ENCODE measurements at places on chromosomes 1 and 21.

- no peak for DNase-seq
These were observed 30.2 kb upstream of the NEK2 start for GRCh38 chr1:211705467-211706091.

DNA sequence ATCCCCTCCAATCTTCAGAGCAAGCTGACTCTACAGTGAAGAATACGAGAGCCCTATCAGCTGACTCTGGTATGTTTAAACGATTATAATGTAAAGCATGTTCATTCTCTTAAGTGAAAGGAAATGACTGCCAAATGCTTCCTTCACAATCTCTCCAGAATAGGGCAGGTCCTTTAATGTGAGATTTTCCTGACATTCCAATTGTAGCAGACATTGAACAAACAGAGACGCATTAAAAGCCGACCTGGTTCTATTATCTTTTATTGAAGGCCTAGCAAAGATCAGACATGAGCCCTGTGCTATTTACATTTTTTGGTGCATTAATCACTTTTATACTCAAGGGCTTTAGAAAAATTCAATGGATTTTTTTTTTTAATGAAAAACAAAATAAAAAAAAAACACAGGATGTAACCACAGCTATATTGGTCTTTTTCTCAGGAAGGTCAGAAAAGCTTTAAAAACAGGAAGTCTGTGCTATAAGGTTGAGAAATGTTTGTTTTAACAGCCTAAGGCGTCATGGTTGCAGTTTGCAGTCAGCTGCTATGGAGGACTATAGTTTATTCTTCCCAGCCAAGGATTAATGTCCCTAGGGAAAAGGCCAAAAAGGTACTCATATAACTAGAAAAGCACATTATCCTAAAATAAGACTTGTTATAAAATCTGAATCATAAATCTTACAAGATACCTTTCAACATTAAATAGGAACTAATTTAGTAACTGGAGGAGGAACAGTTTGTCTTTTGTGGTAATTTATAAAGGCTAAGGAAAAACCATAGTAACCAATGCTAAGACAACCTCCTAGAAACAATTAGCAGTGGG lies 104.8 kb downstream of the RERE start:
- DNase-seq: no peak

DNA sequence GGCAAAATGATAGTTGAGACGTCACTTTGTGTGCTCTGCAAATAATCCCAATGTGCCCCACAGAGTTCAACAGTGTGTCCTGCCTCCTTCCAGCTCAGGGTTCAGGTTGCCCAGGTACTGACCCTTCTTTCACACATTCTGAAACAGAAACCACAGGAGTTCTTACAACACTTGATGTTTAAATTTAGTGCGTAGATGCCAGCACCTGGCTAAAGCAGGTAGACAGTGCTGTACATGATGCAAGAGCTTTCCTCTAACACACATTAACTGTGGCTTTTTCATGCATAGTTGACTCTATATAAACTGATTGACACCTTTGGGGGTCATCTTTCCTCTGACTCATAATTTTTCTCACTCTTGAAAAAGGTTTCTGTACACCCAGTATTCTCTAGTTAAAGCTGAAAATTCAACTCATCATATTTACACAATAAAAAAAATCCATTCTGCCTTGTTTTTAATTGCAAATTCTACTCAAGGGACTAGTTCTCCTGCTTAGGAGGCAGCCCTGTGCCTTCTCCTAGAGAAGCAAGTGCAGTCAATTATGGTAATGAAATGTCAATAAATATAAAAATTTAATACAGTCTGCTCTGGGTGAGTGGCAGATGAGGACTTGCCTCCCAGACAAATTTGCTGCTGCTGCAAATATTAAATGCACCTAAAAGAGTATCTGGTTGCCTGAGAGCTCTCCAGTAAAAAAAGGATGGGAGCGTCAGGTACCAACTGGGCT lies 91.4 kb downstream of the NR5A2 start:
- DNase-seq: no peak

DNA sequence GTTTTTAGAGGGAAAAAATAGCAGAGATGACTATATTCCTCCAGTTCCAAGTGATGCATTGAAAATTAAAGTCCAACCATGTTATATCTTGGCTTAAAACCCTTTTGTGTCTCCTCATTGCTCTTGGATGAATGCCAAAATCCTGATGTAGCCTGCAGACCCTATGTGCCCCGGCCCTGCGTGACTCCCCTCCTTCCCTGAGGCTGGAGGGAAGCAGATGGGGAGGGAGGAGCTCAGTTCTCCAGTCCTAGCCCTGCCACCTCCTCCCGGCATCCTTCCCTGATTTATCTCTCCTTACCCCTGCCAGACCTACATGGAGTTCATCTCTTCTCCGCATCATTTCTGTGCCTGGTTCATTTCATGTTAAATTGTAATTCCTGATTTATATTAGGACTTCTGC lies 397.4 kb downstream of the PTPRU start:
- DNase-seq: no peak

GRCh38 chr1:198320759-198321158 lies 164.0 kb downstream of the NEK7 start:
- DNase-seq: no peak

DNA sequence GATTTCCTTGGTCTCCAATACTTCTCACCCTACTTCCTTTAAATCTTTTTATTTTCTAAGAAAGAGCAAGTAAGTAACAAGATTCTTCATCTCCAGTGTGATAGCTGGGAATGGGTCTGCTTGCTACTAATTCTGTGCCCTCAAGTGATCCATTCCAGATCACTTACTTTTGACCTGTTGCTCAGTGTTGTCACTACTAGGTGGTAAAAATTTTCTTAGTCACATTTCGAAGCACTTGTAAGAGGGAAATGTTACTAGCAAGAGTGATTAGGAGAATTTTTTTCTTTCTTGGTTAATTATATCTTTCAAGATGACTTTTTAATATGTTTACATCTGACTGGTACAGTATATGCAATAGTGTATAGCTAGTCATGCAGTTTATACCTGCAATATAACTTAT lies 2.2 kb downstream of the UBAP2L start:
- DNase-seq: no peak

- no peak for DNase-seq
These were observed 688 bp upstream of the CHD5 start for GRCh38 chr1:6180707-6181311.

GRCh38 chr1:33608825-33609400 lies 136.5 kb downstream of the ZSCAN20 start:
- DNase-seq: no peak

- DNase-seq: no peak
These were observed 26.5 kb upstream of the KCNQ4 start for GRCh38 chr1:40757084-40757483.

- no peak for DNase-seq
These were observed 237.4 kb downstream of the CENPF start for GRCh38 chr1:214840356-214840755.

- DNase-seq: no peak
These were observed 321.7 kb upstream of the USP25 start for GRCh38 chr21:15408089-15408488.

DNA sequence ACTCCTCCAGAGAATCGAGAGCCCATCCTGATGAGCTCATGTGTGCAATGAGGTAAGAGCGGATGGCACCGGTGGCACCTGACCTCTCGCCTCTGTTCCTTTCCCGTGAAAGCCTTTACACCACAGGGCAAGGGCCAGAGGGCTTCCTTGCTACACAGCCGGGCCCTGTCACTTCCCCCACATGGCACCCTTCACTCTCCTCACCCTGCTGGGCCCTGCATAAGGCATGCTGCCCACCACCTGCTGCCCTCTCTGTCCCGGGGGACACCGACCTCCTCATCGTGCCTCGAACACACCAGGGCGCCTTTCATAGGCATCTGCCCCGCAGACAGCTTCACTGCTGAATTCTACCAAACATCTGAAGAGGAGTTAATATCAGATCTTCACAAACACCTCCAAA lies 45.1 kb upstream of the C1orf174 start:
- no peak for DNase-seq

- DNase-seq: no peak
These were observed 145.5 kb downstream of the TIAM1 start for GRCh38 chr21:31198575-31198974.

- DNase-seq: no peak
These were observed 27.5 kb downstream of the CTH start for GRCh38 chr1:70438529-70438928.
